Ecto neural progenitor cell (in vitro differentiated cells): ENCODE measurements at places on chromosomes 7 and 10.
A peak's percentile ranks its signal among the peaks of the same experiment; 100 is the strongest.

GRCh38 chr7:5428478-5429252 lies 5.0 kb upstream of the TNRC18 start:
- DNase-seq, result no peak

DNA sequence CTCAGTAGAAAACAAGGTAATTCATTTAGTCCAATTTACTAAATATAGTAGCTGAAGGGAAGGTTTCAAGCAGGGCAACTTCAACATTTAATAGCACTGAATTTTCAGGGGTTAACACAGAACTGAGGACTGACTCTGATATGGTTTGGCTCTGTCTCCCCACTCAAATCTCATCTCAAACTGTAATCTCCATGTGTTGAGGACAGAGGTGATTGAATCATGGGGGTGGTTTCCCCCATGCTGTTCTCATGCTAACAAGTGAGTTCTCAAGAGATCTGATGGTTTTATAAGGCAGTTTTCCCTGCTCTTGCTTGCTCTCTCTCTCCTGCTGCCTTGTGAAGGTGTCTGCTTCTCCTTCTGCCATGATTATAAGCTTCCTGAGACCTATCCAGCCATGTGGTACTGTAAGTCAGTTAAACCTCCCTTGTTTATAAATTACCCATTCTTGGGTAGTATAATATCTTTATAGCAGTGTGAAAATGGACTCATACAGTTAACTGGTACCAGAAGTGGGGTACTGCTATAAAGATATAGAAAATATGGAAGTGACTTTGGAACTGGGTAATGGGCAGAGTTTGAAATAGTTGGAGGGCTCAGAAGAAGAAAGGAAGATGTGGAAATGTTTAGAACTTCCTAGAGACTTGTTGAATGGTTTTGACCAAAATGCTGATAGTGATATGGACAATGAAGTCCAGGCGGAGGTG lies 9.8 kb upstream of the UMAD1 start:
- DNase-seq, result no peak

GRCh38 chr7:29622335-29623265 lies 59.0 kb downstream of the PRR15 start:
- DNase-seq, result no peak

DNA sequence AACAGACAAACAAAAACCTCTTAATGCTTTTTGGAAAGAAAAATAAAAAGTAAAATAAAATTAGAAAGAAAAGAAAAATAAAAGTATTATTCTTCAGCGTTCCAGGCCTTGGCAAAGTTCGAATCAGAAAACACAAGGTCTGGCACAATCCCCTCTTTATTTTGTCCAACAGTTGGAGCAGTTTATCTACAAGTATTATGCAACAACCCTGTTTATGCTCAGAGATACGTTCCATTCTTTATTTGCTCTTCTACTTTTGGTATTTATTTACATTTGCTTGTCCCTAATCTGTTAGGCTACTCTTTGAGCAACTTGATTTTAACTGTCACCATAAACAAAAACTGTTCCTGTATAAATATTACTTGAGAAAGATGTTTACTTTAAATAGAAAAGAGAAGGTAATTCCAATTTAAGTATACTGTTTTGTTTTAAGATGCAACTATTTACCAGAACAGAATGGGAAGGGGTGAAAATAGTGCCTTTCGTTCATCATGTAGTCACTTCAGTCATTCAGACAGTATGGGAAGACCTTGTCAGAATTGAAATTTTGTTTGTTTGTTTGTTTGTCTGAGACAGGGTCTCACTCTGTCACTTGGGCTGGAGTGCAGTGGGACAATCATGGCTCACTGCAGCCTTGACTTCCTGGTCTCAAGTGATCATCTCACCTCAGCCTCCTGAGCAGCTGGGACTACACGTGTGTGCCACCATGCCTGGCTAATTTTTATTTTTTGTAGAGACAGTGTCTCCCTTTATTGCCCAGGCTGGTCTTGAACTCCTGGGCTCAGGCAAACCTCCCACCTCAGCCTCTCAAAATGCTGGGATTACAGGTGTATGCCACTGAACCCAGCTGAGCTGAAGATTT lies 5.7 kb downstream of the PDK4 start:
- no peak for DNase-seq

- no peak for DNase-seq
Observed at GRCh38 chr10:35212856-35213255, 86.2 kb downstream of the CREM start.

- DNase-seq, result no peak
Observed at GRCh38 chr7:121081327-121081936, 92.9 kb downstream of the CPED1 start.

GRCh38 chr7:156152390-156152789 lies 340.1 kb upstream of the SHH start:
- DNase-seq, result no peak

DNA sequence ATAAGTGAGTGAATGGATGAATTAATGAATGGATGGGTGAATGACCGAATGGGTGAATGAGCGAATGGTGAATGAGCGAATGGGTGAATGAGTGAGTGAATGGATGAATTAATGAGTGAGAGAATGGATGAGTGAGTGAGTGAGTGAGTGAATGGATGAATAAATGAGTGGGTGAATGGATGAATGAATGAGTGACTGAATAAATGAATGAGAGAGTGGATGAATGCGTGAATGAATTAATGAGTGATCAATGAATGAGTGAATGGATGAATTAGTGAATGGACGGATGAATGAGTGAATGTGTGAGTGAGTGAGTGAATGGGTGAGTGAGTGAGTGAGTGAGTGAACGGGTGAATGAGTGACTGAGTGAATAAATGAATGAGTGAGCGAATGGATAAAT lies 49.5 kb upstream of the HMX3 start:
- no peak for DNase-seq

DNA sequence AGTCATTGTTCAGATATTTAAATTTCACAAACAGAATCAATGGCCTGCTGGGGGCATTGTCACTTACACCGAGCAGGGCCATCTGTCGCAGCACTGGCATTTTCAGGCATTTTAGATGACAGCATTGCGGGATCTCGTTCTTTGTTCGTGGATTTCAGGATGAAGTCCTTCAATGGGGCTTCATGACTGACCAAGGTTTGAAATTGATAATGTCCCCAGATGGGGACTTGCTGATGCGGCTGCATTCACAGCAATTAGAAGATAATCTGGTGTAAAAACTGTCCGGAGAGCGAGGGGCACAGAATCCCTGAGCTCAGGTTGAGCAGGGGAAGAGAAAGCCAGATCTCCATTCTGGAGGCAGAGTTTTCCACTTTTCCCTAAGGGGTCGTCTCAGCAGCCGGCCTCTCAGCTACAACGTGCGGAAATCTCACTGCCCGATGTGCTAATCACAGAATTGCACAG lies 1.9 kb upstream of the C7orf33 start:
- DNase-seq, result no peak

- DNase-seq, result no peak
Observed at GRCh38 chr7:51318886-51319579, 2.4 kb upstream of the COBL start.

GRCh38 chr10:130570074-130570473 lies 433.9 kb downstream of the GLRX3 start:
- DNase-seq, result no peak

- DNase-seq, result no peak
Observed at GRCh38 chr10:95544783-95545500, 16.2 kb downstream of the SORBS1 start.

GRCh38 chr7:116724560-116725231 lies 52.7 kb downstream of the MET start:
- no peak for DNase-seq

DNA sequence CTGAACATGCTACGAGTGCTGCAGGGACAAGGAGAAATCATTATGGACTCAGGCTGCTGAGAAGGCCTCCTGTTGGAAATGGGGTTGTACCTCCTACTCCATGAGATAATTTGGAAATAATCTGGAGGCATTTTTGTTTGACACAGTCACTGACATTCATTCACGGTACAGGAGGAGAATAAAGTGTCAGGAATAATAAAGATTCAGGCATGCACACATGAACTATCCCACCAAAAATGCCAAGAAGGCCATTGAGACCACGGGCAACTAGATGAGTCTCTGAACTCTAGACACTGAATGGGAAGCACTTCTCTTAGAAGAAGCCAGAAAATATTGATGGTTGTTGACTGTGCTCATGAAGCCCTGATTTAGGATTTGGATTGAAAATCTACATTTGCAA lies 220.9 kb upstream of the HABP2 start:
- no peak for DNase-seq

GRCh38 chr7:79506481-79506880 lies 53.0 kb upstream of the MAGI2 start:
- DNase-seq, result no peak

- DNase-seq, result peak; percentile 29
Observed at GRCh38 chr7:2163600-2164555, 68.9 kb downstream of the MAD1L1 start.
